ENCODE measurements at places on chromosomes 5 and 9.

DNA sequence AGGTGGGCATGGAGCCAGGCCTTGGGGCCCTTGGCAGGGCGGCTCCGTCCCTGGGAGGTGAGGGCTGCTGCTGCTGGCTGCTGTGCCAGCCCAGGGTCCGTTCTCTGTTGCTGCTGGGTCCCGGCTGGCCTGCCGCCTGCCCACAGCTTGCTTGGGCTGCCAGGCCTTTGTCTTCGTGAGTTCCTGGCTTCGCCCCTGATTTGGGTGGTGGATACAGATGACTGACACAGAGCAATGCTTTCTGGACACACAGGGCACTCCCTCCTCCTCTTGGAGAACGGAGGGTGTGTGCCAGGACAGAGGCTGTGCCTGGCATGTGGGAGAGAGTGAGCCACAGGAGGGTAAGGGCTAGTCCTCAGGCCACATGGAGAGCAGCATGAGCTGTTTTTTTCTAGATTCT, 166.1 kb downstream of the MACROH2A1 start:
- DNase-seq, result no peak

GRCh38 chr5:67204821-67205220, 8.2 kb upstream of the CD180 start:
- DNase-seq, result no peak

GRCh38 chr5:57791875-57792274, 309.3 kb upstream of the ACTBL2 start:
- no peak for DNase-seq

DNA sequence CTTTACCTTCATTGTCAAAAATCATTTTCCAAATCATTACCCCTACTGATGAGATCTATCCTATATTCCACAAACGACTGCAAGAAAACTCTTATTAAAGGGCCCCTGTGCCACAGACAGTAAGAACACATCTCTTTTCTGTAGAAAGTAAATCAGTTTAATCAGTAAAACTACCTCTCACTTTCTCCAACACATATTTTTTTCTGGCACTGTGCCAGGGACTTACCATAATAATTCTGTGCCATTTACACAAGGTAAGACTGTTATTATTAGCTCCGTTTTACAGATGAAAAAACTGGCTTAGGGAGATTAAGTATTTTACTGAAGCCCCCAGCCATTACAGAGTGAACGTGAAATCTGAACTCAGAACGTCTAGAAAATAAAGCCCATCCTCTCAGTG, 587.0 kb upstream of the COX7C start:
- no peak for DNase-seq

GRCh38 chr5:167582283-167582682, 709.2 kb upstream of the WWC1 start:
- DNase-seq, result no peak

DNA sequence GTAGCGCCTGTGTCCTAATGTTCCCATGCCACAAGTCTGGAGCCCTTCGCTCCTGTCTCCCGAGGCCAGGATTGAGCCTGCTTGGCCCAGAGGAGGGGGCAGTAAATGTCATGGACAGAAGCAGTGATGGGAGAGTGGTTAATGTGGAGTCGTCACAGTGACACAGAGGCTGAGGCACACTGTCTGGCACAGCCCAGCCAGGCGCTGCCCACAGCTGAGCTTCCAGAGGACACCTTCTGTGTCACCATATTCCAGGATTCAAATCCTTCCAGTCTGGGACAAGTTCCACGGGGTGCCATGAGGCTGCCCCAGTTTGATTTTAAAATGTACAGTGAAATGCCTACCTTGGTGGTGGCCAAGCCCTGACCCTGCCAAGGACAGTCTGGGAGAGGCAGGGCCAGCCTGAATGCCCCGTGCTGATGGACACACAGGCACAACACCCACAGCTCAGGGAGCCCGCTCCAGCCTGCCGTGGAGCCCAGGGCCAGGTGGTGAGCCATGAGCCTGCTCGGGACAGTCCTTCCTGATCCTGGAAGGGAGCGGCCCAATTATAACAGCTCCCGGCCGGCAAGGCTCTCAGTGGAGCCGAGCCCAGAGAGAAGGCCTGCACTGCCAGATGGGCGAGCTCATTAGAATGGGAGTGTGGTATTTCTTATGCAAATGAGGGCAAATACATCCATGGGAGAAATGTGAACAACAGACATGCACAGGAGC, 99.1 kb upstream of the RUFY1 start:
- no peak for DNase-seq

DNA sequence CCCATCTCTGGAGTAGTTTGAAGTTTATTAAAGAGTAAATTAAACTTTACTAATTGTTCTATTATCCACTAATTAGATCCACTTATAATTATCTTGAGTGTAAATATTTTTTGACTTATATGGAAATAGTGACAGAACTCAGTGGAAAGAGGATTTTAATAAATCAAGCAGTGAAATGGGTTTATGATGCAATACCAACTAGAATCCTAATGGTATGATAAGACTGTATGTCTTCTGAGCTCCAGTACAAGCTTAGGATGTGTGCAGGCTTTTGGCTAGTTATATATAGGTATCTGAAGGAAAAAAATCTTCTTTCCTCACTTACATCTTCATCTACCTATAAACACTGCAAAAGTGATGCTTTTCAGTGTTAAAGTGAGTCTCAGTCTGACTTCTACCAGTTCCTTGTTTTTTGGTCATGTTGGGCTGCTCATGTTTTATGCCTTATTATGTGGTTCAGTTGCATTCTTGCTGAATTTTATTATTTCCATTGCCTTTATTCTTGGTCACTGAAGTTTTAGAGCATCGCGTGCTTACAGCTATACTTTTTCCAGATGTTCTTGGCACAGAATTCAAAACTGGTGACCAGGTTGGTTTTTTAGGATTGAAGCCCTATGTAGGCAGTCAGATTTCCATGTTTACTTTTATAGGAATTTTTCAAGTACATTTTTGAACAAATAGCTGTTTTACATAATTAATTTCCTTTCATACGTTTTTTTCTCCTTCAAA, 30.5 kb downstream of the XRCC4 start:
- DNase-seq, result no peak

GRCh38 chr5:55538661-55539060, 3.9 kb upstream of the PLPP1 start:
- no peak for DNase-seq

GRCh38 chr9:135704483-135704882, 2.5 kb downstream of the KCNT1 start:
- DNase-seq, result no peak

Measured in stimulated activated CD4-positive, alpha-beta T cell treated with anti-CD3 and anti-CD28 coated beads, Interleukin-4, amount 100 ng/mL, for 48 hours (primary cell).